ENCODE measurements at places on chromosomes 5 and 9.

GRCh38 chr9:80883826-80884579, 805.3 kb downstream of the TLE1 start:
- DNase-seq, result no peak

DNA sequence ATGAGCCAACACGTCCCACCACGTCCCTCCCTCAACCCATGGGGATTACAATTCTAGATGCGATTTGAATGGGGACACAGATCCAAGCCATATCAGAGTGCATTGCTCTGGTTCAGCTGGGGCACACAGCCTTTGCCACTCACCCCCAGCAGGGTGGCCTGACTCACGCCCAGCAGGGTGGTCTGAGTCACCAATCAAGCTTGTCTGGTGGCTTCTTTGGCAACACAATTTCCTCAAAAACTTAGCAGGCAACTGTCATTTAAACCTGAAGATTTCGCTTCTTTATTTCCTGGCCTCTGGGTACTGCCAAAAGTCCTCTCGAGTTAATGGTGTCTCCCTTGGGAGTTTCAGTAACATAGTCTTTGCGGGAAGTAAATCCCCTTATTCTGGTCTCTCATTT, 16.3 kb upstream of the SEMA5A start:
- DNase-seq, result no peak

GRCh38 chr9:37928552-37929430, 24.9 kb upstream of the SLC25A51 start:
- no peak for DNase-seq

DNA sequence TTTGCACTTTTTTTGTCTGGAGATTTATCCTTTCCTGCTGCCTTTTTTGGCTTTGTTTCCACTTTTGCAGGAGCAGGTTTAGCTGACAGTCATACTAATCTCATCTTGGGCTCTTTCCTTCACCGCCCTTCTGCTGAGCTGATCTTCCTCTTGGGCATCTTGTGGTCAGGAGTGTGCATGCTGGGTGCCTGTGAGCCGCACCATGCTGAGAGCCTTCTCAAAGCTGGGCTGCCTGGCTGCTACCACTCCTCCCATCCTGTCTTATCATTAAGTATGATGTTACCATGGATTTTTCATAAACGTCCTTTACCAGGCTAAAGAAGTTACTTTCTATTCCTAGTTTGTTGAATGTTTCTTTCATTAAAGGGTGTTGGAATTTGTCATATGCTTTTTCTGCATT, 49.5 kb upstream of the MCCC2 start:
- no peak for DNase-seq

DNA sequence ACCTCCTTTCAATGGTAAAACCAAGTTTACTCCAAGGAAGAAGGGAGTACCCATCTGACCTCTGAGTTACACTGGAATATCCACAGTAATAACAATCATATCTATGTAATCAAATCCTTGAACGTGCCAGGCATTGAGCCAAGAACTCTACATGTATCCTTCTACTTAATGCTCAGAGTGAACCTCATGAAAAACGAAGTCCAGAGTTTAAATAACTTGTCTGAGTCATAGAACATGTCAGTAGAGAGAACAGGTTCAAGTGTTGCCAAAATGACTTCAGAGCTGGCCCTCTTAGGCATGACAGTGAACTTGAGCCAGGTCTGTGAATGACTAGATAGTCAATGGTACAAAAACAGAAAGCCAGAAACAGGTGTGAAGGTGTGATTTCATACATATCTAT, 164.1 kb upstream of the ZNF618 start:
- no peak for DNase-seq

DNA sequence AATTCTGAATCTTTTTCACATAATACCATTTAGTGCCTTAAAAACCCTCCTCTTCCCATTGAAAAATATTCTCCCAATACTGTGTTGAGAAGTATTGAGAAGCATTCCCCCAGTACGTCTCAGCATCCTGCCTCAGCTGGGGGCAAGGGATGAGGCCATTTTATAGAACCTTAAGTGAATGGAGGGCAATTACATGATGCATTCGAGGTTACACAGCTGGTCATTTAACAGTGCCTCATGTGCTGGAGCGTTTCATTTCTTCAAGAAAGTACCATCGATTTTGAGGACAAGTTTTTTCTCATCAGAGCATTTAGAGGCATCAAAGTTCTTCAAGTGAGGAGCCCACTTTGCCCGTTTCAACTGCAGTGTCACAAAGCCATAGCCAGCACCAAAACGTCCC, 135.6 kb downstream of the DOCK2 start:
- no peak for DNase-seq

- DNase-seq, result no peak
Measured at GRCh38 chr9:33714989-33715388, 80.4 kb upstream of the PRSS3 start.

- DNase-seq, result no peak
Measured at GRCh38 chr5:125198270-125198974, 452.0 kb upstream of the ZNF608 start.

DNA sequence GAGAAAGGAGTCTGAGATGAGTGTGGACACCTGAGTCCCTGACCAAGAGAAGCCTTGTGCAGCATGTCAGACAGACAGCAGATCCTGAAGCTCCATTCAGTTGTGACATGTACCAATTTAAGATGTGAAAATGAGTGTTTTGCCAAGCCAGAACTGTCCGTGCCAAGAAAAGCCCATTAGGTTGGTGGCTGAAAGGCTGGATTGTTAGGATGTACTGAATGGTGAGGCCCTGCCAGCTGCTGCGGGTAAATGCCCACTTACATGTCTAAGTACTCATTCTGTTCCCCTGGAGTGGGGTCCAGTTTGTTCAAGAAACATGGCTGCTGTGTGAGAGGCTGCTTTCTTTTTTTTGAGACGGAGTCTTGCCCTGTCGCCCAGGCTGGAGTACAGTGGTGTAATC, 14.6 kb downstream of the DAPK1 start:
- DNase-seq, result no peak

GRCh38 chr5:97834561-97834960, 651.5 kb upstream of the RIOK2 start:
- no peak for DNase-seq

DNA sequence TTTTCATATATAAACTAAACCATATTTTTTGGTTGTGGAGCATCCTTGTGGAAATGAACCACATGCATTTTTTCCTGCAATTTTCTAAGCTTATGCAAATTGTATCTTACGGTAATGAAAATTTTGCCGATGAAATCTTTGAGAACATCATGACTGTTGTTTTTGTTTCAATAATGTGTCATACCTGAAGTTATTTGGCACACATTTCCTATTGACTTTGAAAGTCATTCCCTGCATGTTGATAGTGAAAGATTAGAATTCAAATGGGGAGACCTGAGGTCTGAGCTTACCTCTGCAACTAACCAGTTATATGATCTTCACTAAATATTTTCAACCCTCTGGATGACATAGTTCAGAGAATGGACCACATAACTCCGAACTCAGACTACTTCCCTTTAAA, 88.5 kb downstream of the PRR16 start:
- DNase-seq, result no peak

GRCh38 chr9:32427111-32427873, 42.8 kb downstream of the ACO1 start:
- no peak for DNase-seq

- DNase-seq, result peak; percentile 63
Measured at GRCh38 chr9:38110476-38110875, 41.4 kb upstream of the SHB start.

DNA sequence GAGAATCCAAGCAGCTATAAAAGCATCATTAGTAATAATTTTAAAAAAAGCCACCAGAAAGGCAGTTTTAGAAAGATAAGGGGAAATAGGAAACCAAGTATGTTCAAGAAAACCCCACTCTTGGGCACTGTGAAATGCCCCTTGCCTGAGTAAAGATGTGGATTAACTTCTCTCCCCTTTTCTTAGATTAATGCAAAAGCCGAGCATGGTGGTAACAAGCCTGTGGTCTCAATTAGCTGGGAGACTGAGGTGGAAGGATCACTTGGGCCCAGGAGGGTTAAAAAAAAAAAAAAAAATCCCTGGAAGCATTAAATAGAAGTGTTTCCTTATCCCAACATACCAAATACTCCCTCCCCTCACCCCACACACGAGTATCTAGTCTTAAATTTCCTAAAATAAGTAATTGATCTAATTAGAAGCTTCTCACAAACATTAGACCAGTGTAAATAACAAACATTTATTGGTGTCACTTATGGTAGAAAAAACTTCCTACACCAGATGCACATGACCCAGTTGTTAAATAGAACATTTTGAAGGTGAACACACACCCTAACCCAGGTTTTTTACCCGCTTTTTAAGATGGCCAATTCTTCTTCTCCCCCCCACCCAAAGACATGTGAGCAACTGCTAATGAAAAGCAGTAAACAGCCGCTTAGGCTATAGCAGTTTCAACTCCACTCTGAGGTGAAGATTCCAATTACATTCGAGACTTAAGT, 5.2 kb downstream of the HSPA5 start:
- DNase-seq, result no peak

- DNase-seq, result peak; percentile 86
Measured at GRCh38 chr9:12775679-12776512, 1.1 kb downstream of the LURAP1L start.

DNA sequence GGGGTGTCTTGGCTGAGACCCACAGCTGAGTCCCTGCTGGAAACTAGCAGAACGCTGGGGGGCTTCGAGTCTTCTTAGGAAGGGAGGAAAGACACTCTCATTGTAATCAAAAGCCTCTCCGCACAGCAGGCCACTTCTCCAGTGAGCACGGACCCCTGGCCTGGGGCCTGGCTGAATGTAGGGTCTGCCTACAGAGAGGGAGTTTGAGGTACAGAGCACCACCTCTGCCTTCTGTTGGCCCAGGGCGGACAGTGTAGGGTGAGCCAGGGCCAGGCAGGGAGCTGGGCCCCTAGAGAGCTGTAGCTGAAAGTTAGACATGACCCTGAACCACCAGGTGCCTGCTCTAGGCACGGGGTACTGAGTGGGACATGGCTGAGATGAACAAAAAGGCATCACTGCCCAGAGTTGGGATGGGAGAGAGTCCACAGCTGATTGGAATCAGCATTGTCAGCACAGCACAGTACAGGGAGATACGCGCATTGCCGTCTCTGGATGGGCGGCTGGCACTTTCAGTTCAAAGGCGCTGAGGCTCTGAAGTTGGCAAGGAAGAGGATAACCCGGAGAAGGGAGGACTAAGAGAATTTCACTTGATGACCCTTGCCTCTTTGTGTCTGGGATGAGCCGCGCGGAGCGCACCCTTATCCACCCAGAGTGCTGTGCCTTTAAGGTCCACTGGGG, 363 bp upstream of the SLC25A48 start:
- DNase-seq, result no peak

DNA sequence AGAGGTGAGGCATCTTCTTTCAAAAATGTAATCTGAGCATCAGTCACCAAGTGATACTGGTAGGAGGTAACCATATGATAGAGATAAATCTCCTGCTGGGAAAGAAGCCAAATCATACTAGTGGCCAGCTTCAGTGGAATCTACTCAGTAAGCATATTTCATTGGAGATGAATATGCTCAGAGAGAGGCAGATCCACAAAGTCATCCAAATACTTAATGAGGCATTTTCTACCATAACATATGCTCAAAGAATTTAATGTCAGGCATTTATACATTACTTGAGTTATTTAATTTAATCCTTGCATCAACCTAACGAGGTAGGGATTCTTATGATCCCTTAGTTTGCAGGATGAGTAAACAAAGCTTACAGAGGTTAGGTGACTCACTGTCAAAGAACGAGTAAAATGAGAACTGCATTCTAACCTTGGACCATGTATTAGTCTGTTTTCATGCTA, 50.9 kb upstream of the DMRTA1 start:
- DNase-seq, result no peak

DNA sequence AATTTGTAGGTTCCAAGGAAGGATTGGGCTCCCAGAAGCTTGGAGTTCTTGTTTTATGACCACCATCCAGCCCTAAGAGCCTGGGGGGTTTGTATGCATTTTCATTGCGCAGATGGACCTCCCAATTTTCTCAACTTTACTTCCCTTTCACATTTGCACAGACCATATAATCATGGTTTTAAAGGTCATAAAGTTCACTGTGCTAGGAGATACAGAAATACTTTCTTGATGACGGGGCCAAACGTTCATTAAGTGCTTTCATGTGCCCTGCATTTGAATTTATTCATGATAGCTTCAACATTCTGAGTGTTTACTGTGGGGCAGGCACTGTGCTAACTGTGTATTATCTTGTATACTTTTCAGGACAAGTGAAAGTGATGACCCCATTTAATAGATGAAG, 51.5 kb downstream of the WWC1 start:
- DNase-seq, result no peak

- DNase-seq, result no peak
Measured at GRCh38 chr9:512555-513272, 298.0 kb downstream of the DOCK8 start.

DNA sequence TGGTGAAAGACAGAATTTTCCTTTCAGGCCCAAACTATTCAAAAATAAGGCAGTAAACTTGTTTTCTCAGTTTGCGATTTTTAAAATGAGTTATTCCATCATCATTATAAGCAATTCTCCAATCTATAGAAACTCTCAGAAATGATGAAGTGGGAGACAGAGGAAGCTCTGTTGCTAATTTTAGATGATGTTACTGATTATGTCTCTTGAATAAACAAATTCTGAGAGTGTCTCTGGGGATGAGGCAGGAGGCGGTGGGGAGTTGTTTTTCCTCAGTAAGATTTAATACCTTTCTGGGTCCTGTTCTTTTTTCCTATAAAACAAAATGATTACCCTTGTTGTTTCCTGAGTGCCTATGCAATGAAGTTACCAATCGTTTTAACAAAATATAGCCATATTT, 43.9 kb upstream of the TEX48 start:
- no peak for DNase-seq

DNA sequence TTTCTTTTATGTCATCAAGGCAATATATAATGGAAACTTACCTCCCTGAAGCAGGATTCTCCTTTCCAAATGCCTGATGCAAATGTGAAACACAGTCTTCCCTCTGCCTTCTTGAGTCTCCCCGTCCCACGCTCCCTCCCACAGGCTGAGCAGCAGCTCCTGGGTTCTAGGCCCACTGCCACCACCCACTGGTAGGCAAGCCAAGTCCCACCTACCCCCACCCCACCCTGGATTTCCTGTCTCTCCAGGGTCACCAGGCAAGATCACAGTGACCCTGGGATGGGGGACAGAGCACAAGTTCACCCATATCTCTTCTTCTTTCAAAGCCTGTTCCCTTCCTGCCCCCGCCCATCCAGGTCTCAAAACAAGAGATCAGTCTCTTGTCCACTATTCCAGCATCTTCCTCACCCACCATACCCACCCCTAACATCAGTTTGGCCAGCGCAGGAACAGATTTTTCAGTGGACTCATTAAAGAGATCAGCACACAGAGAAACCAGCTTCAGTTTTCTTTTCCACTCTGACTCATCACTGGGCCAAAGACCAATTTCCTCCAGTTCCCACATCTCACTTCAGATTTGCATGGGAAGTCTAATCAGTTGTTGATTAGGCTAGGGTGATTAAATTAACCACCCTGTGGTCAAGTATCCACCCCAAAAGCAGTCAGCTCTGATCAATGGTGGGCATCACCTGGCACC, 151.5 kb downstream of the ACTL7B start:
- DNase-seq, result no peak

DNA sequence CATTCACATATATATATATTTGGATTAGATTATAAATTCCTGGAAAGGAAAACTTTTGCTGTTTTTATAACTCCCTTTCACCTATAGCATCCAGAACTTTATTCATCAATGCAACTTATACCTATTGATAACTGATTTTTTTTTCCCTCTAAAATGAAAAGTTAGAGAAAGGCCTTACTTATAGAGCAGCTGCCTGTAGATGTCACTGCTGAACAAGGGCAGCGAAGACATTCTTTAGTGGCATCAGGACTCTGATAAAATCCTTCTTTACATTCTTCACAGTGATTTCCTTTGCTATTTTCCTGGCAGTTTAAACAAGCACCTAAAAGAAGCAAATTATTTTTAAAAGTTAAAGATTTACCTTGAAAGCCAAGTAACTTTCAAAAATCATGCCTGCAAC, 32.3 kb upstream of the CDK5RAP2 start:
- DNase-seq, result no peak
